NCI-H1105 (cell line): ENCODE measurements at places on chromosomes 2 and 18.
A peak's percentile ranks its signal among the peaks of the same experiment; 100 is the strongest.

DNA sequence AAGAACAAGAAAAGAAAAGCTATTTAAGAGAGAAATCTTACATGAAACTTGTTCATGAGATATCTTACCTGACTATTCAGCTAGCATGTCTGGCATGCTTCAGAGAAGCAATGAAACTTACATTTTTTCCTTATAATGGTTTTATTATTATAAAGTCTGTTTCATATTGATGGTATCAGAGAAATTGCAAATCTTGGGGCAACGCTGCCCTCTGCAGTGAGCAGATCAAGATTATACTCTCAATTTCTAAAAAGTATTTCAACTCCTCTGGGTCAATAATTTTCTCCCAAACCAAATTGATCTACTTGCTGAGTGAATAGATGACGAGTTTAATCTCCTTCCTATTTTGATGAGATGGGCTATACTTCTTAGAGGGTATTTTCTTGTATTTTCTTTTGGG is 235.6 kb downstream of the NUP35 start:
- no peak for DNase-seq

GRCh38 chr2:143186876-143187275 is 57.7 kb downstream of the ARHGAP15 start:
- no peak for DNase-seq

- DNase-seq = no peak
Measured at GRCh38 chr18:3126457-3127097, 93.2 kb downstream of the MYOM1 start.

DNA sequence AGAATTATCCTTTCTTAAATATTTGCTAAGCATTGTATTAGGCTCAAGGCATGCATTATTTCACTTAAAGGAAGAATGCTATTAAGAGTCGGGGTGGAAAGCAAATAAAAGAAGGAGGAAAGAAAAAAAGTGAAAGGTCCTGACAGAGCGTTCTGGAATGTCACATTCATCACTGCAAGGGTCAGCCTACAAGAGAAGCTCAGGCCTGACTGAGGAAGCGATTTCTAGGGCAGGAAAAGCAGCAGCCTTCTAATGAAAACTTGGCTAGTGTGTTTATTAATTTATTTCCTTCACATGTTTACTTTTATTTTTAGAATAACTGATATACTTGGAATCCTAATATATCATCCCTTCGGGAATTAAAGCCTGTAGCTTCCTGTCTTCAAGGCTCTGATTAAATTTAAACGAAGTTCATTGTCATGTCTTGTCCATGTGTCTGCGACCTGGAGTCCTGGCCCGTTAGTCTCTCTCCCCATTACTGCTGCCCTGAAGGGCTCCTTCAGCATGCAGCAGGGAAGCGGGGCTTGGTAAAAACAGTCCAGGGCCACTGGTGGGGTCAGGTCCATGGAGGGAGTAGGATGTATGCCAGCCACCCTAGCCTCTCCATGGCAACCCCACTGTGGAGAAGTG is 119.2 kb upstream of the CCDC68 start:
- no peak for DNase-seq

- DNase-seq = no peak
Measured at GRCh38 chr2:217835931-217836891, 166.6 kb downstream of the TNS1 start.

- no peak for DNase-seq
Measured at GRCh38 chr2:43448011-43448821, 147.6 kb downstream of the THADA start.

GRCh38 chr2:133490411-133490980 is 77.8 kb downstream of the NCKAP5 start:
- DNase-seq = no peak

GRCh38 chr2:6960659-6961058 is 43.4 kb downstream of the RNF144A start:
- no peak for DNase-seq

GRCh38 chr18:46148810-46149209 is 44.6 kb downstream of the HAUS1 start:
- peak; percentile 9 for DNase-seq

GRCh38 chr2:86413296-86414094 is 27.7 kb upstream of the KDM3A start:
- no peak for DNase-seq

DNA sequence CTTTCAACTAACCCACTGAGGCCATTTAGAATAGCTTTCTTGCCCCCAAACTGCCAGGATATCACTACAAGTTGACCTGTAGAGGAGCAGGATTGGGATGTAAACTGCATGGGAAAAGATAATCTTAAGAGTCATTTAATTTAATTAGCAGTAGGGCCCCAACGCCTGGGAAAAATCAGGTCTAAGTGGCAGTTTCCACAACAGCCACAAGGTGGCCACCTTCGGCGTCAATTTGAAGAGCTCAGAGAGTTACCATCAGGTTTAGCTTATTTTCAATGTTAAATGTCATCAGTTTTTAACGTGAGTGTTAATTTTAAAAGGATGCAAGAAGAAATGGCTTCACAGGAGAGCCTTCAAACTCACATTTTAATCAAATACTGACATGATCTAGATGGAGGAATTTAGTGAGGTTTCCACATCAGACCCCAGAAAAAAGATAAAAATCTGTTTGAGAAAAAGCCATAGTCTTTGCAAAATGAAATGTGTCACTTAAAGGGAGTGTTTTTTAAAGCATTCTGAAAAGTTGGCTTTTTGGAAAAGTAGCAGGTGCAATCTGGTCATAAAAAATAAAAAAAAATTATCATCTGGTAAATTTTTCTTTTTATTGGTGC is 77.3 kb upstream of the UPP2 start:
- peak; percentile 42 for DNase-seq

DNA sequence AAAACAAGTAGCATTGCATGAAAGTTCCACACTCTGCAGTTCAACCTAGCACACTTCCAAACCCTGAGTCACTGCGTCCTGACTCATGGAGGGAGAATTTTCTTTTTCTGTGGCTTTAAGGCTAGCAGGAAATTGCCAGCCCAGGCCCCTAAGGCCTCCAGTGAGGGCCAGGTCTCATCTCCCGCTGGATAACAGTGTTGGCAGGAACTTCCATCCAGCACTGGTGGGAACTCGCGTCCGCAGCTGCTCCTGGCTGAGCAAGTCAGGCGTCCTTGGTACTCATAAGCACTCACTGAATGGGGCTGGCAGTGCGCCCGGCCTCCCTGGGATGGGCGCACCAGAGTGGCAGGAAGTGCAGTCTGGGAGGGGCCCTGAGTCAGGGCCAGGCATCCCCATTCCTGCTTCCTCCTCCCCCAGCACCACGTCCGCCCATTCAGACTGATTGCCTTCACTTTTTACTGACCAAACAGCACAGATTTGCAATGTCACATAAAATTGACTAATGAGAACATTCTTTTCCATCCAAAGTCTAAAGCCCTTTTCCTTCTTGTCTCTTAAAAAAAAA is 14.3 kb downstream of the MALL start:
- DNase-seq = peak; percentile 87

- no peak for DNase-seq
Measured at GRCh38 chr2:232444409-232445148, 11.4 kb upstream of the ALPI start.

- no peak for DNase-seq
Measured at GRCh38 chr2:232658217-232658785, 24.9 kb downstream of the EFHD1 start.

- no peak for DNase-seq
Measured at GRCh38 chr2:198273660-198274059, 469.3 kb downstream of the PLCL1 start.

DNA sequence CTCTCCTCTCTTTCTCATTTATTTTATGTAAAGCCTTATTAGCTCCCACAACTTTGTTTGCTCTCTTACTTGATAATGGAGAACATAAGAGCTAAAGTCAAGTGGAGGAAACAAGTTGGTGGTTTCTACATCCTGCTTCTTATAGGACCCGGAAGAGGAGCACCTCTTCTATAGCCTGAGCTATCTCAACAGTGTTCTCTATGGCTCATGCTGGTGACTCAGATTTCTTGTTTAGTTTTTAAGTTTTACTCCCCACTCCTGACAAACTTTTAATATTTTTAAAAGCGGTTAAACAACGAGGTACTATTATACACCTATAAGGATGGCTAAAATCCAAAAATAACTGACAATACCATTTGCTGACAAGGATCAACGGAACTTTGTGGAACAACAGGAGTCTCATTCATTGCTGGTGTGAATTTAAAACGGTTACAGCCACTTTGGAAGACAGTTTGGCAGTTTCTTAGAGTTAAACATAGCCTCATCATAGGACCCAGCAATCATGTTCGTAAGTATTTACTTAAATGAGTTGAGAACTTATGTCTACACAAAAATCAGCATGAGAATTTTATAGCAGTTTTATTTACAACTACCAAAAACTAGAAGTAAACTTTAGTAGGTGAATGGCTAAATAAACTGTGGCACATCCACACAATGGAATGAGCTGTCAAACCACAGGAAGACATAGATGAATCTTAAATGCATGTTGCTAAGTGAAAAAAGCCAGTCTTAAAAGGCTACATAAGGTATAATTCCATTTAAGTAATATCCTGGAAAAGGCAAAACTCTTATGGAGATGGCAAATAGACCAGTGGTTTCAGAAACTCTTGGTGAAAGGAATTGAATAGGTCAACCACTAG is 12.7 kb upstream of the CDC42EP3 start:
- DNase-seq = no peak

- no peak for DNase-seq
Measured at GRCh38 chr2:130871843-130872740, 35.4 kb downstream of the ARHGEF4 start.

DNA sequence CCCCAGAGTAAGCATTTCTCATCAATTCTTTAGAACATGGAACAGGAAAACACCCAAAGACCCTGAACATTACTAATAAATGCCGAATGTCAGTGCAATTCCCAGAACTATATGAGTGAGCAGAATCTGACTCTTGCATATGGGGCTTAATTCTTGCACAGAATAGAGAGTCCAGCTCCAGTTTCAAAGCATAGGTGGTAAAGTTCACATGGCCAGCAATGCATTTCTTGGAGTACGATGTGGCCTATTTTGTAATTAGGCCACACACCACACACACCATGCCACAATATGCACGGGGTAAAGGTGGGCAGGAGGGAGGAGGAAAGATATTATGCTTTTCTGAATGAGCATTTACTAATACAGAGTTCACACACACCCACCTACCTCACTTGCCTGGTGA is 56.5 kb downstream of the PLA2R1 start:
- DNase-seq = no peak

DNA sequence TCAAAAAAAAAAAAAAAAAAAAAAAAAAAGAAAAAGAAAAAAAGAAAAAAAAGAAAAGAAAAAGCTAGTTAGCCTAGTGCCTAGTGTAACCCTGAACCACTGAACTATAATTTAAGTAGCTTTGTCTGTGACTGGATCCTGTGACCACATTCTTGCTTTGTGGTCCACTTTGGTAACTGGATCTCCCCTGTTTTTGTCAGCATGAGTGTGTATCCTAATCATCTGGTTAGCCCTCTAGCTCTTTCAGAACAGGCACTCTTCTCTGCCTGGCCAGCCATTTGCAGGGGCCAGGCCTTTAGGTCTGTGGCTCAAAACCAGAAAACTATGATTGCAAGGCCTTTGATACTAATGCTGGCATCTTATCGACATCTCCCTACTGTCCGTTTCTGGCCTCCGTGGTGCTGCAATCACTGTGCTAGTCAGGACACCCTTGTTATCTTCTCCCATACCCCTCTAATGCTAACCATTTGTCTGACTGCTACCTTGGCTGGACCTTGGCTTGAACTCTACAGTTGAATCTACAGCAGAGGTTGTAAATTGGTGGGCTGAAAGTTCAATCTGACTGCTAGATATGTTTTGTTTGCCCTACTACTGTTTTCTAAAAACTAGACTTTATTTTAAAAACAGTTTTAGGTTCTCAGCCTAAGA is 40.5 kb downstream of the RBKS start:
- DNase-seq = no peak

DNA sequence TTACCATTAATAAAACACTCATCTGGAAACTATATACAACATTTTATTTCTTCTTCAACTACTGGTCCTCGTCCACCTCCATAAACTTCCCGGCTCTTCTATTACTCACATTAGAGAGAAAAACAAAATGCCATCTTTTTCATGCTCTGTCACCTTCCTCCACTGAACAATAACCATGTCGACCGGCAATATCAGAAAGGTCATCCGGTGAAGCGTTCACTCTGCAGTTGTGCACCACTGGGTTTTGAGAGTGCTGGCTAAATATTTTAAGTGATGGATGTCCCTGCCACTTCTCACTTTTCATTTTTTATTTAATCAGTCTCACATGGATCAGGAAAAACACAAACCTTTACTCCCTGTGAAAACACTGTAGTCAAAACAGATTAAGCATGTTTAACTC is 48.2 kb downstream of the SPP2 start:
- DNase-seq = no peak

DNA sequence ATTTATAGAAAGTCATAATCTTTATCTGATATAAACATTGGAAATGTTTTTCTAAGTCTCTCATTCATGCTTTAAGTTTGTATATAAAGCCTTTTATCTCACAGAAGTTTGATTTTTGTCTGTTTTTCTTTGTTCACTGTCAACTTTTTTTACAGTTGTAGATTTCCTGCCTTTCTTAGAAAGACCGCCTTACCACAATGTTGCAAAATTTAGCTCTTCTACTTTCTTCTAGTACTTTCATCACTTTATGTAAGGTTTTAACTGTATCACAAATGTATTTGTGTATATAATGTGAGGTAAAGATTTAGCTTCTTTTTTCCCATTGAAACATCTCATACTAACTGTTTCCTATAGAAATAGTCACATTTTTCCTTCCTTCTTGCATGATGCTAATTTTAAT is 136.1 kb downstream of the DNAH6 start:
- no peak for DNase-seq

GRCh38 chr2:71426721-71427120 is 26.6 kb upstream of the DYSF start:
- DNase-seq = no peak

GRCh38 chr2:174627216-174627615 is 29.6 kb upstream of the WIPF1 start:
- DNase-seq = no peak

DNA sequence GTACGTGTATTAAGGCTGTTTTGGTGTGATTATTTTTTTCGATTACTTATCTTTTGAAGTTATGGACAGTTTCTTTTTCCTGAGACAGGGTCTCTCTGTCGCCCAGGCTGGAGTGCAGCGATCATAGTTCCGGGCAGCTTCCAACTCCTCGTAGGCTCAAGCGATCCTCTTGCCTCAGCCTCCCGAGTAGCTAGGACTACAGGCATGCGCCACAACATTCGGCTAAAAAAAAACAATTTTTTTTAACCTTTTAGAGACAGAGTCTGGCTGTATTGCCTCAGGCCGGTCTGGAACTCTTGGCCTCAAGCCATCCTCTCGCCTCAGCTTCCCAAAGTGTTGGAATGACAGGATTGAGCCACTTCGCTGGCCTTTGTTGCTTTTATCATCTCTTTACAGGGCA is 945 bp downstream of the HAT1 start:
- DNase-seq = no peak

GRCh38 chr2:206075113-206075512 is 10.9 kb downstream of the INO80D start:
- no peak for DNase-seq

GRCh38 chr2:189047171-189047888 is 73.2 kb downstream of the COL3A1 start:
- DNase-seq = no peak

DNA sequence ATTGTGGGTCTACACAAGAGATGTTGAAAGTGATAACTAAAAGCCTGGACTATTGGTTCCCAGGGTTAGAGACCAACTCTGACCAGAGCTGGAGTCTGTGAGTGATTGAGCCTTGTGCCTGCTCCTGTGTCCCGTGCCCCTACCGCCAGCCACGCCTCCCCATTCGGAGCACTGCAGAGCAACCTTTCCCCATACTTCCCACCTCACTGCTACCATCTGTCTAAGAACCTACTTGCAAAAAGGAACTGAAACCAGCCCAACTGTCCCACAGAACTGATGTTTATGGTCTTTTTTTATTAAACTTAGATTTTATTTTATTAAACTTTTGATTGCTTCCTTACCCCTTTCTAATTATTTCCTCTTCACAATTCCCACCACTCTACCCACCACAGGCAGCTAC is 300.3 kb upstream of the MGAT5 start:
- DNase-seq = no peak
